Fibroblast of skin of back (primary cell): ENCODE measurements at places on chromosomes 13 and 19.

DNA sequence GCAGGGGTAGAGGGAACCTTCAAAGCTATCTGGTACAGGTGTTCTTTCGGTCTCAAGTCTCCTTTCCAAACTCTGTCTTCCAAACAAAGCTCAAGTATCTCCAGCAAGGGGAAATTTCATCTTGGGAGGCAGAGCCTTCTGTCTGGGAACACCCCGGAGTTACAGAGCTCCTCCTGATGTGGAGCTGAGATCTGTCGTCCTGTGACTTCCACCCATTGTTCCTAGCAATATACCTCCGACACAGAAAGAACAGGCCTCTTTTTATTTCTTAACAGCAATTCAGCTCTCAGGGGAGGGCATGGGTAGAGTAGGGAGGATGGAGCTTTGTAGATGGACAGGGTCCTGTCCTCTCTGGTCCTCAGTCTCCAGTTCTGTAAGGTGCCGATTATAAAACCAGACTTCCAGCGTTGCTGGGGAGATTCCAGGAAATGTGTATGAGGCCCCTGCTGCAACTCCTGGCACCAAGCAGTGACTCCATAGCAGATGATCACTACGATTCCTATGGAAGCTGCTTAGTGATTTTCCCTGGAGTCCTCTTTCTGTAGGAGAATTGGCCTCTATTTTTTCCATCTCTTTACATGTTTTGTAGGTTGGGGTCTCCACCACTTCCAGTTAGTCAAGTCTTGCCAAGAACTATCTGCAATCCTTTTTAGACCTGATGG is 56.0 kb upstream of the ARGLU1 start:
- DNase-seq, result no peak

DNA sequence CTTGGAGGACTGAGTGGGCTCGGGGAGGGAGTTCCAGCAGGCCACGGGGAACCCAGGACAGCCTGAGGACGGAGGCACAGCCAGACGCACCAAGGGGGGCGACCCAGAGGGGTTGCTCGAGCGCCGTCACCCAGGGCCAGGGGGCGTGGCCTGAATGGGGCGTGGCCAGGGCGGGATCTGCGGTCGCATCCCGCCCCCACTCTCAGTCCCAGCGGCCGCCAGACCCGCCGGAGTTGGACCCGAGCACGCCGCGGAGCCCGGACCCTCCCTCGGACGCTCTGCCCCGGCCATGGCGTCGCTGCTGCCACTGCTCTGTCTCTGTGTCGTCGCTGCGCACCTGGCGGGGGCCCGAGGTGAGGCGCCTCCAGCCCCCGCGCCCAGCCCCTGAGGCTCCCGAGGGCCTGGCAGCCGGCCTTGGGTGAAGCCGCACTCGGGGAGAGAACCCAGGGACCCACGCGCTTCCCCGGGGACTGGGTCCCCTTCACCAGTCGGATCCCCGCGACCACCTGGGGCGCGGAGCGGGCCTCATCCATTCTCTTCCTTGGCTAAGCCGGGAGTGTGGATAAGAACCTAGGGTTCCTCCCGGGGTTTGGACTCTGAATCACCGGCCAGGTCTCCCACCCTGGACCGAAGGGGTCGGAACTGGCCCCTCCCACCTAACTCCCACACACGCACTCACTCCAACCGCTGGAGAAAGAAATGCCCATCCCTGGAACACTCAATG is at the start of gene CILP2:
Gene CILP2 (plus strand): TSS at position 205 of the 724 bp plus-strand sequence. CDS start 85 bp downstream, at position 290.
- no peak for DNase-seq

- no peak for DNase-seq
Observed at GRCh38 chr13:112890316-112891145, 78.5 kb upstream of the MCF2L start.

GRCh38 chr13:91278888-91279287 is 68.6 kb upstream of the MIR17HG start:
- no peak for DNase-seq

DNA sequence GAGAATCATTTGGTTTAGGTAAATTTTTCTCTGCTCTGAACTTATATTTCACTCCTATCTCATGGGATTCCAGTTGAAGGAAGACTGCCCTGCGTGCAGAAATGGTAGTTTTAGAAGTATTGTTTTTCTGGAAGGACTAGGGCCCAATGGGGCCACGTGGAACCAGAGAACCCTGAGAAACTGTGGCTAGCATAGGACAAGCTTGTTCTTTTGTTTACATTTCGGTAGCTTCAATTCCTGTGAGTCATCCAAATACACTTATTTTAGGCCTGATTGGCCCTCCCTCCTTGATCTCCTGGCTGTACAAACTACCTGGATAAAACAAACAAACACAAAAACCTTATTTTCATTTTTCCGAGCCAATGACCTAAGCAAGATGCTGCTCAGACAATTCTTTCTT is 124.0 kb downstream of the ITGBL1 start:
- no peak for DNase-seq

GRCh38 chr19:6092329-6093286 is 17.7 kb downstream of the RFX2 start:
- peak; percentile 95 for DNase-seq

GRCh38 chr13:45849408-45849807 is 2.1 kb downstream of the SIAH3 start:
- no peak for DNase-seq

DNA sequence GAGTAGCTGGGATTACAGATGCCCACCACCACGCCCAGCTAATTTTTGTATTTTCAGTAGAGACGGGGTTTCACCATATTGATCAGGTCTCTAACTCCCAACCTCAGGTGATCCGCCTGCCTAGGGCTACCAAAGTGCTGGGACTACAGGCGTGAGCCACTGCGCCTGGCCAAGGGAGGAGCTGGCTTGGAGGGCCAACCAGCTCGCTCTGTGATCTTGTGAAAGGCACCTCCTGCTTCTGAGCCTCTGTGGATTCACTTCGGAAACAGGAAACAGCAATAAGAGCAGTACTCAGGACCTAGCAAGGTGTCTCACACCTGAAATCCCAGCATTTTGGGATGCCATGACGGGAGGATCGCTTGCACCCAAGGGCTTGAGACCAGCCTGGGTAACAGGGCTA is 2.0 kb upstream of the ELL start:
- no peak for DNase-seq

GRCh38 chr13:74325106-74325505 is 190.9 kb upstream of the KLF12 start:
- peak; percentile 85 for DNase-seq

DNA sequence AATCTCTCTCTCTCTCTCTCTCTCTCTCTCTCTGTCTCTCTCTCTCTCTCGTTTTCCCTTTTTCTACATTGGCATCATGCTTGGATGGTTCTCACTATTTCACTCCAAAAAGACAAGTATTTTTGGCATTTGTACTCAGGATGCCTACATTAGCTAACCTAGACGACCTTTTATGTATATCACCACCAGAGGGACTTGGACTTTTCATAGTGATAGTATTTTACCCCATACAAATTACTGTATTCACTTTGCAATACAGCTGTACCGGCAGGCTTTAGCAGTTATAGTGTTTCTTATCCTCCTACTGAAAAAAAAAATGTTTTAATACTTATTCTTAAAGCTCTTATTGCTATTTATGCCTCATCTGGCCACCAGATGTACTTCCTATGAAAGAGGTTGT is 687.2 kb upstream of the KLHL1 start:
- no peak for DNase-seq
